ENCODE measurements at places on chromosomes 5 and 9.

GRCh38 chr5:105158526-105158925, 1595.9 kb upstream of the NUDT12 start:
- DNase-seq = no peak

GRCh38 chr5:83482961-83483360, 11.4 kb downstream of the VCAN start:
- DNase-seq = no peak

GRCh38 chr9:128253991-128254346, 21.8 kb downstream of the GOLGA2 start:
- DNase-seq = no peak

DNA sequence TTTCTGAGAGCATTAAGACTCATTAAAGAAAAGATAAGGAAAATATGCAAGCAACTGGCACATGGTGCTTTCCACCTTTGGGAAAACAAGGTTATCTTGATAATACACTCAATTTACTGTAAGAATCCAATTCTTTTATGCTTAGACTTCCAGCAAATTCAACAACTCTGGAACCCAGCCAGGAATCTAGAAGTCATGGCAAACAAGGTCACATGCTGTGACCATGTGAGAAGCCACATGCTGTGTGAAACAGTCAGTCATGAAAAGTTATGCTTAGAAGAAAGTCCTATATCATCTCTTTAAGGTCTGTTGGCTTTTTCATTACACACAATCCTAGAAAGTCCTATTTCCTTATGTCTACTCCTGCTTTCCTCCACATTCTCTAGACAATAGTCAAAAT, 581.8 kb upstream of the C9orf72 start:
- DNase-seq = no peak

- no peak for DNase-seq
Observed at GRCh38 chr5:131854134-131854533, 57.3 kb upstream of the FNIP1 start.

- DNase-seq = no peak
Observed at GRCh38 chr5:71633255-71634155, 46.4 kb downstream of the MCCC2 start.

- DNase-seq = no peak
Observed at GRCh38 chr5:142175039-142175438, 66.5 kb downstream of the NDFIP1 start.

GRCh38 chr9:118640836-118641560, 728.2 kb downstream of the BRINP1 start:
- DNase-seq = peak; percentile 47

DNA sequence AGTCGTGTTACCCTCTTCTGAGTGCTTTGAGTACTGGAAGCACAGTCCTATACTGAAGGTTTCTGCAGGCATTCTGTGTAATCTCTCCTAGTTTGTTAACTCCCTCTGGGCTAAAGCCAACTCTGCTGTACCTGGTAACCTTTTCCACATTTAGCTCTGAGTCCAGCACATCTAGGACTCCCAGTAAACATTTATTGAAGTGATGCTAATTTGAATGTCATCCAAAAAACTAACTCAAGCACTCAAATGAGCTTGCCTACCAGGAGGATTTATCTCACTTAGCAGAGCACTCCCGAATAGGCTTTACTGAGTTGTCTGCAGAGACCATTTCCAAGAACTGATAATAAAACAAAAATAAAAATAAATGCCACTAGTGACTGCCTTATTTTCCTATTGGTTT, 79.5 kb upstream of the NFIB start:
- DNase-seq = no peak

GRCh38 chr9:77770340-77770739, 122.2 kb upstream of the GNA14 start:
- no peak for DNase-seq

DNA sequence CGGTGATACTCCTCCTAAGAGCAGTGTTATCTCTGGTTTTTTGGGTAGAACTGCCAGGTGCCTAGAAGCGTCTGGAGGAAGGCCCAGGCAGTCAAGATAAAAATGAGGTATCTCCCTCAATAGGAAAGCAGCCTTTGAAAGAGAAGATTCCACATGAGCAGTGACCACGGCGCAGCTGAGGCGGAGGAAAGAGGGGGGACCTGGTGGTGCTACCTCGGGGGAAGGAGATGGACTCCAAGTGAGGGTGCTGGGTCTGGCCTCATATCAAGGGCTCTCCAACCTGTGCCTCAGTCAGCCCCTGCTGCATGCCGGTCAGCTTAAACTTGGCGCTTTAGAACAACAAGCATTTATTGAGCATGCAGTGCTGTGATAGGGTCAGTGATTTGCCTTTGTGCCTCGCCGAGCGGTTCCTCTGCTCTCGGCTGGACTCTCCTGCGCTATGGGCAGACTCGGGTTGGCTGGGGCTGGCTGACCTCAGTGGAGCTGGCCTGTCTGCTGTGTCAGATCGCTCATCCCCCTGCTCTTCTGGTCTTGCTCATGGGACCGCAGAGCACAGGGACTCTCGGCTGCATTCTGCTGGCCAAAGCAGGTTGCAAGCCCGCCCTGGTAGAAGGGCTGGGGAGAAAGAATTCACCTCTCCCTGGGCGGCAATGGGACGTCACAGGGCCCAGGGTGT, 121.1 kb upstream of the IRX4 start:
- no peak for DNase-seq

DNA sequence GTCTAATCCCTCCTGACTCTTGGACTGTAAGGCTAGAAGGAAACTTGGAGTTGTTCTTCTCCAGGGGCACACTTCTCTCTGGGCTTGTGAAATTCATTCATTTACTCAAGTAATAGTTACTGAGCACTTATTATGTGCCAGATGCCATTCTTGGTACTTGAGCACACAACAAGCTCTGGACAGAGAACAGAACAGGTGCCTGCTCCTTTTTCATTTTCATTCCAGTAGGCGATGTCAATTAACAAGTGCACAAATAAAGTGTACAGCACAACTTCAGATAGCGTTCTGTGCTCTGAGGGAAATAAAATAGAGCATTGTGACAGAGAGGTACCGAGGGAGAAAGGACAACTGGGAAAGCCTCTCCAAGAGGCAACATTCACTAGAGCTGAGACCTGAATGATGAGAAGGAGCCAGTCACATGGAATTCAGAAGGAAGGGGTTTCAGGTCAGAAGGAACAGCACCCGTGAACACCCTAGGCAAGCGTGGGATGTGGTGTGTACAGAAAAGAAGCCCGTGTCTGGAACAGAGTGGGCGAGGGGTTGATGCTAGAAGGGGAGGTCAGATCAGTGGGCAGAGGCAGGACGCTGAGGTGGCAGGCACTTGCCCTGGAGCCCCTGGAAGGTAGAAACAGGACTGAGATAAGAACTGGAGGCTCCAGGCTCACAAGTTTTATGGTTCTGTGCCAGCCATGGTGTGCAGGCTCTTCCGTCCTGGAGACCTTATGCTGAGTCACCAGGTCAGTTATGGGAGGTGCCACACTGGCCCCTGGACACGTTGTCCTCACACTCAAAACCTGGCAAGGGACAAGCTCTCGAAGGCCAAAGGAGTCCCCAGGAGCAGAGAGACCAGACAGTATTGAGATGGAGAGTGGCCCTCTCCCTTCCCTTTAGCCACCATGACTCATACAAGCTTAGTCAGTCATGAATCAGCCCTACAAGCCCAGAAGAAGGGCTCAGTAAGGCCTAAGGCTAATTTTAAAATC, 7.2 kb upstream of the ABLIM3 start:
- peak; percentile 75 for DNase-seq

DNA sequence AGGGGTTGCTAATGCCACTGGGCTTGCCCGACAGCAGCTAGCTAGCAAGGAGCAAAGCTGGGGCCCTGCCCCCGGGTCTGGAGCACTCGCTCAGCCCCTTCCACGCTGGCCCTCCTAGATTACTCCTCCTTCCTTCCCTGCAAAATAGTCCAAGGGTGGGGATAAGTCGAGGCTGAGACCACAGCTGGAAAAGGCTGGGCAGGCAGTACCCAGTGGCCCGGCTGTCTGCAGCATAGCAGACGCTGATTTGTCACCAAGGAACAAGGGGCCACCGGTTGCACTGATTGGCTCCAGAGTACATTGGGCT, 73.9 kb downstream of the ADAMTS2 start:
- DNase-seq = no peak

DNA sequence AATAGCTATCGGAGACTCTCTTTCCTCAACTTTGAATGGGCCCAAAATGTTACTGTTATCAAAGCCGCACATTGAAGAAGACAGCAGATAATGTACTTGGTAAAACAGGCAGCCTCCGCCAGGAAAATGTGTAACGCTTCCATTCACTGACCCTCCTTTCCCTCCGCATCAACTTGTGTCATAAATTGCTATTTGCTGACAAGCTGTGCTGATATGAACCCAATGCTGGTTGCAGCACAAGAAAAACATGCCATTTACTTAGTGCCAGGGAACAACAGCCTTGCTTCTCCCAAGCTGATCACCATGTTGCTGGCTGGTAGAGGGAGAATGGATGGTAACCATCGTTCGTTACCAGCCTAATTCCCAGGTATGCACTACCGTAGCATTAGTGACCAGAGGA, 162.6 kb upstream of the PPP1R2B start:
- DNase-seq = no peak

- DNase-seq = no peak
Observed at GRCh38 chr5:106167766-106168165, 1503.0 kb downstream of the EFNA5 start.

GRCh38 chr9:121814594-121814993, 163.2 kb downstream of the DAB2IP start:
- no peak for DNase-seq

- DNase-seq = no peak
Observed at GRCh38 chr5:171739271-171739670, 46.3 kb upstream of the SMIM23 start.

- DNase-seq = no peak
Observed at GRCh38 chr5:133569347-133569746, 43.0 kb downstream of the FSTL4 start.

- DNase-seq = no peak
Observed at GRCh38 chr5:1205255-1206180, 4.1 kb downstream of the SLC6A19 start.

DNA sequence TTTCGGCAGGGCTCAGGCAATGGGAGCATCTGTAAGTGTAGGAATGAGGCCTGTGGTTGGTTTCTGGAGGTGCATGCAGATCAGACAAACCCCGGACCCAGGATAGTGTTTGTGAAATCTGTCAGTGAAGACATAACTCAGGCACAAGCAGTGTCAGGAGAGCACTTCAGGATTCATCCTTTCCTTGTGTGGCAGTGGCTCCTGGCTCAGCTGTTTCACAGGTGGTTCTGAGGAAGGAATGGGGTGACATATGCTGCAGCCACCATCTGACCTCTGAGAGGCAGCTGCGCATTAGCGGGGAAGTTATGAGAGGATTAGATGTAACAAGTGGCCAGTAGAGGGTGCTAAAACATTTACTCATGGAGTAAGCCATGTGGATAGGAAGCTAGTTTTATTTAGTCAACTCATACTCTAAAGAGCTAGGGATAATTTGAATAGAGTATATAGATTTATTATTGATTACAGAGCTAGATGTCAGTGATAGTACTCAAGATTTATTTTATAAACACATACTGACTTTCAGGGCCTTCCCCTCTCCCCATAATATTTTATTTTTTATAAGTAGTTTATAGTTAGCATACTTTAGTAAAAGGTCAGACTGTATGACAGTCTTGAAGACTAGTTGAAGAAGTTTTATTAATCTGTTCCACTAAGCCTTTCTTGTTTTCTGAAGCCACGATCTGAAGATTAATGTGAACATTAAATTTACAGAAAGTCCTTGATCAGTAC, 28.4 kb downstream of the NNT start:
- peak; percentile 46 for DNase-seq

DNA sequence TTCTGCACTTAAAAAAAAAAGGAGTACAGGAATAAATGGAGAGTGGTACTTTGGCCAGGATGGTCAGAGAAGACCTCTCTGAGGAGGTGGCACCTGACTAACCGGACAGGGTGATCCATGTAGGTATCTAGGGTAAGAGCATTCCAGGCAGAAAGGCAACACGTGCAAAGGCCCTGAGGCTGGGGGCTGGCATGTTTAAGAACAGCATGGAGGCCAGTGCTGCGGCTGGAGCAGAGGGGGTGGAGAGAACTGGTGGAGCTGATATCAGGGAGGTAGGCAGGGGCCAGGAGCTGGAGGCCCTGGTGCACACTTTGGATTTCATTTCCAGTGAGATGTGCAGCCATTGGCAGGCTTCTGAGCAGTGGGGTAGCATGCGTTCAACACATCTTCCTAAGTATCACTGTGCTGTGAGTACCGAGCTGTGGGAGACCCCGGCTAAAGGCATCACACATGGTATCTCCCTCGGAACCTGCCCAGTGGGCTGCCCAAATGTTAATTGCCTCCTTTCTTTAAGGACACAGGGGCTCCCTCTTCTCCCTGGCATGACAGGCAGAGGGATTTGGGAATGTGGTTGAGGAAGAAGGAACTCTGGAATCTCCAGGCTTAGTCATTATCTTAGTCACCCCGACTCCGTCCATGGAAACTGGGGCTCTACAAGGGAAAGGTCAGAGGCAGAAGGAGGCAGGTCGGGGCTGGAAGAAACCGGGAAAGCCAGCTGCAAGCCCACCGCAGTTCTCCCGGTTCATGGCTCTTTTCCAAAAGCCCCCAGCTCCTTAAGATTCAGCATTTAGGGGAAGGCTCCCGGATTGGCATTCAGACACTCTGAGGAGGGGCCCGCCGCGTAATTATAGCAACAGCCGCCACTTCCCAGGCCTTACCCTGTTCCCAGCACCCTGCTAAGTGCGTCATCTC, 18.6 kb downstream of the SLC6A7 start:
- DNase-seq = peak; percentile 45

DNA sequence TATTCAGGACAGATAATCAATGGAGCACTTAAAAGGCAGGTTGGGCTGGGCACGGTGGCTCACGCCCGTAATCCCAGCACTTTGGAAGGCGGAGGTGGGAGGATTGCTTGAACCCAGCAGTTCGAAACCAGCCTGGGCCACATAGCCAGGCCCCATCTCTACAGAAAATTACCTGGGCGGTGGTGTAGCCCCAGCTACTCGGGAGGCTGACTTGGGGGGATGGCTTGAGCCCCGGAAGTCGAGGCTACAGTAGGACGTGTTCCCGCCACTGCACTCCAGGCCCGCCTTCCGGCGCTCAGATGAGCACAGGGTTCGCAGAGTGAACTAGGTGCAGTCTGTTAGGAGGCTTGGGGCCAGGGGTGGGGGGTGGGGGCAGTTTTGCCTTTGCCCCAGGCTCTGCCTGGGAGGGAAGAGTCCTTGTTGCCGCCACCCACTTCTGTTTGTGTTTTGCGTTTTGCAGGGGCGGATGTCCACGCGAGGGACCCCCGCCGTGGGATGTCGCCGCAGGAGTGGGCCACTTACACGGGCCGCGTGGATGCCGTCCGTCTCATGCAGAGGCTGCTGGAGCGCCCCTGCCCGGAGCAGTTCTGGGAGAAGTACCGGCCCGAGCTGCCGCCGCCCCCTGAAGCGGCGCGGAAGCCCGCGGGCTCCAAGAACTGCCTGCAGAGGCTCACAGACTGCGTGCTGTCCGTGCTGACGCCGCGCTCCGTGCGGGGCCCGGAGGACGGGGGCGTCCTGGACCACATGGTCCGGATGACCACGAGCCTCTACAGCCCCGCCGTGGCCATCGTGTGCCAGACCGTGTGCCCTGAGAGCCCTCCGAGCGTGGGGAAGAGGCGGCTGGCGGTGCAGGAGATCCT, 85.2 kb downstream of the ANKRD33B start:
- no peak for DNase-seq

GRCh38 chr5:115317320-115317719, 20.9 kb upstream of the CCDC112 start:
- no peak for DNase-seq

Measured in kidney glomerular epithelial cell (primary cell).